Skin of body (tissue), 3 donors: ENCODE measurements at places on chromosomes 3 and 15.

DNA sequence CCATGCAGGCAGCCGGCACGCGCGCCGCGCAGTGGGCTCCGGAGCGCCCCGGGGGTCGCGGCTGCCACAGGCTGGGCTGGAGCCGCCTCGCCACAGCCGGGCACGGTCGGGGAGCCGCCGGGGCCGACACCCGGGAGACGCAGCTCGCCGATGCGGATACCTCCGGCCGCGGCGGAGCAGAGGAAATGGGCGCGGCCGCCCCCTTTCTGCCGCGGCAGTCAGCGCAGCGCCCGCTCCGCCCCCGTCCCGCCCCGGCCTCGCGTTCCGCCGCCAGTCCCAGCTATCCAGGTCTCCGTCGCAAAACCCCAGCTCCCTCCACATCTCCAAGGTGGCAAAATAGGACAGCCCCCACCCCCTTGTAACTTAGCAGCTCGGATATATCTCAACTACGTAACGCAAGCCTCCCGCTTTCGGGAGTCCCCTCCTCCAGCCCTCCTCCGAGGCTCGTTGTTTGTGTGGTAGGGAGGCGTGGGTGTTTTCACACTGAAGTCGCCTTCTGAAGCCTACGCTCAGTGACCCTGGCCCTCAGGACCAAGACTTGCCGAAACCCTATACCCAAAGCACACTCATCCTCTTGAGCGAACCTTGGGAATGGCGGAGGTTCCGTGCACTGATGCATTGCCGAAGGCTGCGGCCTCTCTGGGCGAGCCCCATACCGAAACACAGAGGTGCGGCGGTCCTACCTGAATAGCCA lies at the start of gene SH3BP5:
Gene SH3BP5, minus strand, starts transcription at position 182 of the 694 bp plus-strand sequence. Its CDS starts 178 bp downstream, at position 4.
- DNase-seq, result peak; percentile 47

- no peak for DNase-seq
Measured at GRCh38 chr3:3665961-3666640, 133.1 kb upstream of the LRRN1 start.

DNA sequence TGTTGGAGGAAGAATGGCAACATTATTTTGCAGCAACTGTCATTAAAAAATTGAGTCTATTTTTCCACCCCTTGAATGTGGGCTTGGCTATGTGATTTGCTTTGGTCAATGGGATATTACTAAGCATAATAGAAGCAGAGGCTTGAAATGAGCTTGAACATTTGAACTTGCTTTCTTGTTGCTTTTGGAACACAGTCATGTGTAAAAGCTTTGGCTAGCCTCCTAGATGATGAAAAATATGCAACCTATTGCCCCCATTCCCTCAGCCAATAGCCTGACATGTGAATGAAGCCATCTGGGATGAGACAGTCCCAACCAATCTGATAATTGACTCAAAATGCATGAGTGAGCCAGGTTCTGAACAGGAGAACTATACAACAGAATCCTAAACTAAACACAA lies 78.4 kb downstream of the PLSCR2 start:
- peak; percentile 30 for DNase-seq

DNA sequence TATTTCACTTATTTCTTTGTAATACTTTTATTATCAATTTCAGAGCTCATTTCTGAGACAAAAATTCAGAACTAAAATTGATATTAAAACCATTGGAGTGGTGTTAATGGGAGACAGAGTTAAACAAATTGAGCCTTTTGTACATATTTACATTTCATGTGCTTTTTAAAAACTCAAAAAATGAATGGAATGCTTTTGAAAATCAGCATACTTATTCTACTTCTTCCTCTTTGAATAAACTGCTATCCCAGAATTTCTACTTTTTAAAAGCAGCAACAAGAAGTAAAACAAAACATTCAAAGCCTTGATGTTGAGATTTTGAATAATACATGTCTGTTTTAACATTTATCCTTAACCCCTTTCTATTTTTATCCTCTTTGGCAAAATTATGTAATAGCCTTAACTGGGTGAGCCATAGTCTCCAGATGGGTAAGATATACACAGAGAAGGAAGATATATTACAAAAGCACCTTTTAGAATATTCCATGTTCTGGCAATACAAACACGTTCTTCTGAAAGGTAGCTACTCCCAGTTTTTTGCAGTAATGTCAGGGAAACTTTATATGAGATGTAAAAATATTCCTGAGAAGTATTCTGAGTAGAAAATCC lies 123.6 kb downstream of the MBNL1 start:
- no peak for DNase-seq

DNA sequence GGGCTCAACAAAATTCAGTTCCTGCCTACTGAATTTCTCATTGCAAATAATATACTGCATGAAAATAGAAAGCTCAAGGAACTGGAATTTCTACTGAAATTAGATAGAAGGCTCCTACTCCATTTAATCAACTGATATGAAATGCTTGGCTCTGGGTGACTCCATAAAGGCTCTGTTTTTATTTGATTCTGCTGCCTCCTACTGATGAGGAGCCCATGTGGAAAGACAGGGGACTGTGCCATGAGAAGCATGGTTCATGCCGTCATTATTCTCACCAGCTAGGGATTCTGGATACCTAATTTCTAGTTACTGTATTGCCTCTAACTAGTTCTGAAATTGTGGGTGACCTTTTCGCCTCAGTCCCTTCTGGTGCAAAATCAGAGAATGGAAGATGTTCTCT lies 366.2 kb upstream of the DPH6 start:
- DNase-seq, result no peak

- no peak for DNase-seq
Measured at GRCh38 chr3:181689546-181689945, 22.2 kb upstream of the SOX2 start.

DNA sequence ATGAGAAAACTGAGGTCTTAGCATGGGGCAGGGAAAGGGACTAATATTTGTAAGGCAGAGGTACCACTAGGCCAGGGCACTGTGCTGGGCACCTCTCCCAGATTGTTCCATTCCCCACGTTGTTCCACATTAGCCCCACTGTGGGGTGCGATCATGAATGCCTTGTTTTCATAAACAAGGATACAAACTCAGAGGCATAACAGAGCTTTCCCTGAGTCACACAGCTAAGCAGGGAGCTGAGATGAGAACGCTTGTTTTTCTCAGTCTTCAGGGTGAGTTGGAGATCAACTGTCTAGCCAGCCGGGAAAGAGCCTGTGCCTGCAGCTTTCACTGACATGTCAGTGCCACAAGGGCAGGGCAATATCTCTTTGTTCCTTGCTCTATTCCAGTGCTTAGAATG lies 47.9 kb upstream of the ITGA11 start:
- no peak for DNase-seq

DNA sequence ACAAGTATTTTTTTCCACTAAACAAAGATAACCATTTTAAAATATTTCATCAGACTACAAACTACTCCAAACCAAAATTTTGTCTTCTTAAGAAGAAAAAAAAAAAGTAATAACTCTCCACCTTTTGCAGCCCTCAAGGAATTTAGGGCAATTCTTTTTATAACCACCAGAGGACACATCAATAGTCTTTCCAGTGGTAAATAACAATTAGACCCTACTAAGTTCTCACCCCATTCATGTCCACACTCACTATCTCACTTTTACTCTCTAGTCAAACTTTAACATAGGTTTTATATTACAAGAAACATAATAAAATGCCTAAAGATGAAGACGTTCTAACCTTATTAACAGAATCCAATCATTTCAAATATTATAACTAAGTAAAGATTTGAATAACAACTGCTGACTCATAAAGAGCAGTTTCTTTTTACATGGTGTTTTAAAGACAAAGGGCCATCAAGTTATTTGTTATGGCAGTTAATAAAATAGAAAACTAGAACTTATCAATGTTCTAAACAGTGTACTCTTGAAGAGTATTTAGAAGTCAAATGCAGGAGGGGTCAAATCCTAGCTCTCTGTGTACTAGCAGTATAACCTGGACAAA lies 33.0 kb downstream of the CCDC39 start:
- no peak for DNase-seq
